ENCODE measurements at places on chromosomes 7 and 10.

- no peak for DNase-seq
Measured at GRCh38 chr10:45515630-45516029, 141.6 kb downstream of the ALOX5 start.

DNA sequence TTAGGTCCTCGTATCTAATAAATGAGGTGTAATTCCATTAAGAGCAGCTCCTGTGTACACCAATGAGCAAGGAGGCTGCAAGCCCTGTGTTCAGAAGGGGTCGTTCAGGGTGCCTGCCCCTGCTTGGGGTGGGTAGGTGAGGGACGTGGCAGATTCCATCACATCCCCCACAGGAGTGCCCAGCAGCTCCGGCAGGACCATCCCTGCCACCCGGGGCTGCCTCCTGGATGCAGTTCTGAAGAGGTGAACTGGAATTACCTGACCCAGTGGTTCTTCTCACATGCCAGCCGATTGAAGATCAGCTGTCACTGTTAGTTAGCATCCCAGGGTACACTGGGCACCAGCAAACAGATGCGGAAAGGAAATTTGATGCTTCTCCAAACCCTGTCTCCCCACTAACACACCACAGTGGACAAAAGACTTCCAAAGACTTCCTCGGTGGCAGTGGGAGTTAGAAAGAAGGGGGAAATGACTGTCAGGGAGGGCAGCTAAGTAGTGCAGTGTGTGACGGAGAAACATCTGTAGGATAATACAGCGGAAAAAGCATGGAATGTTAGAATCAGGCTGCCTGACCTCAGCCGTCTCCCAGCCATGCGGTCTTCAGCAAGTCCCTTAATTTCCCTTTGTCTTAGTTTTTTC, 313.6 kb upstream of the ZMIZ1 start:
- no peak for DNase-seq

GRCh38 chr10:78616125-78616695, 452.6 kb upstream of the ZMIZ1 start:
- no peak for DNase-seq

- no peak for DNase-seq
Measured at GRCh38 chr7:3974329-3974728, 673.3 kb downstream of the SDK1 start.

GRCh38 chr7:129327076-129327475, 102.2 kb downstream of the AHCYL2 start:
- no peak for DNase-seq

- DNase-seq, result no peak
Measured at GRCh38 chr10:80200259-80200658, 5.1 kb downstream of the ANXA11 start.

DNA sequence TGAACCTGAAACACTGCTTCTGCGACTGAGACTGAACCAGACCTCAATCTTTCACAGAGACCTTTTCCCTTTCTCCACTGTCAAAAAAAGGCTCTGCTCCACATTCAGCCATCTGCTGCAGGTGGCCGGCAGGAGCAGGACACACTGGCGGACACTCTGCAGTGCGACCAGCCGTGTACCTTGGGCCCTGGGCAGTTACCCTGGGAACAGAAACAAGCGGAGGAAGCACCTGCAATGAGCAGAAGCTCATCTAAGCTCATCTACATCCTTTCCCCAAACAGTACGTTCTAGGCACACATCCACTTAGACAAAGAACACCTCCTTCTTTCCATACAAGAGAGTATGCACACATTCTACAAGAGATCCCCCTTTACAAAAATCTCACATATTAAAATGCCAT, 22.8 kb downstream of the VOPP1 start:
- DNase-seq, result no peak

DNA sequence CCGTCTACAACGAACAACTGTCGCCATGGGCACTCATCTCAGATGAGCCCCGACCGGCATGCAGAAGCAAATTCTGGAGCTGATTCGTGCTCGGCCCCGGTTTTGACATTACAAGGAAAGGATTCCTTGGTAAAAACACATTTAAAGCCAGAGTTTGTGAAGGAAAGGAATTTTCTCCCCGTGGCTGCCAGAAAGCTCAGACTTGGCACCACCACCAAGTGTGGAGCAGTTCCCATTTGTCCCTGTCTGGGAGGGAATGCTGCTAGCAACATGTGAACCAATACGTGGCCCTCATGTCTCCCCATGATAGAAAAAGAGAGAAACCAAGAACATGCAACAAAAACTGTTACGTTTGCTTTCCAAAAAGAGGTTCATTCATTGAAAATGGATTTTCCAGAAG, 55.2 kb upstream of the DDC start:
- no peak for DNase-seq

- DNase-seq, result no peak
Measured at GRCh38 chr10:130422366-130423324, 286.5 kb downstream of the GLRX3 start.

DNA sequence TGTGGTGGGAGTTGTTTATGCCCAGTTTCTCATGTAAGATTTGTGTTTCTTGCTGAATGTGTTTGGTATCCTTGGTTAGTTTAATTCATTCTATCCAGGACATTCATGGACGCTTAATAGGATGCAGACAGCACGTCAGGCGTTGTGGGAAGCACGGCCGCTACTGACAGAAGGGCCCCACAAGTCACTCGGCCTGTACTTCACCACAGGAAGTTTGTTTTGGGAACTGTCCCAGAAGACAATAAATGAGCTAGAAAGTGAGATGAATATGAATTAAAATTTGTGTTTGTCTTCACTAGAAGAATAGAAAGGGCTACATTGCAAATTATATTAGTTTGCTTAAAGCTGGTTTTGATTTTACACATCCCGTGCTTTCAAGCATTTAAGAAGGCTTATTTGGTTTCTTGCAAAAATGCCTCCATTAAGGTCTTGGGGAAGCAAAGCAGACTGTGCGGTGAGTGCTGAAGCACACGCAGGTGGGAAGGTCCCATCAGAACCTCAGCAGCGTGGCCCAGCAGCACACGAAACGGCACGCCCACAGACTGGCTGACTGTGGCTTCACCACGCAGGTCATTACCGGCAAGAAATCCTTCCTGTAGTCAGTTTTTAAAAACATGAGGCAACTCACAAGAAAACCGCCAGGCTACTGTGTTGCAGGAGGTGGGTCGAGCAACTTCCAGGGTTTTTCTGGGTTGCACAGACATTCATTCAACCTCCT, 74.1 kb downstream of the VIPR2 start:
- no peak for DNase-seq

- DNase-seq, result no peak
Measured at GRCh38 chr7:140902303-140902953, 22.3 kb downstream of the BRAF start.

DNA sequence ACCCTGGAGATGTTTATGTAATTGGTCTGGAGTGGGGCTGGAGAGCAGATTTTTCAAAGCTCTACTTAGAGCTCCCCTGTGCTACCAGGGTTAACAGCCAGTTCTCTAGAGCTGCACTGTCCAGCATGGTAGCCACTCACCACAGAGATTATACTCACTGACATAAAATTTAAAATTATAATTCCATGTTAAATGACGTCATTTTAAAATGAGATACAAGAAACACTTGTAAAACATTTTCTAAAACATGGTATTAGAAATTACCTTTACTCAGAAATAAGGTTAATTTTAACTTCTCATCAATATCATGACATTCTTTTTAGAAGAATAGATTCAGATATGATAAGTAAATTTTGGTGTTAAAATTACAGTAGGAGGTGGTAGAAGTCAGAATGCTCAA, 306.2 kb upstream of the LRRN3 start:
- DNase-seq, result no peak

DNA sequence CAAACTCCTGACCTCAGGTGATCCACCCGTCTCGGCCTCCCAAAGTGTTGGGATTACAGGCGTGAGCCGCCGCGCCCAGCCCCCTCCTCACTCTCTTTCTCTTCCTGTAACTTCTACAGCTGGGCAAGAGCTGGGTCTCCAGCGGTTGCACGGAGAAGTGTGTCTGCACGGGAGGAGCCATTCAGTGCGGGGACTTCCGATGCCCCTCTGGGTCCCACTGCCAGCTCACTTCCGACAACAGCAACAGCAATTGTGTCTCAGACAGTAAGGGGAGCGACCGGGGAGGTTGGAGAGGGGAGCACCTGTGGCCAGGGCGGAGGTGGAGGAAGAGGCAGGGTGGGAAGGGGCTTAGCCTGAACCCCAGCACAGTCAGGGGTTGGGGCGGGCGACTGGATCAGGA, 41.4 kb downstream of the EPHB4 start:
- DNase-seq, result no peak

GRCh38 chr7:85529201-85529600, 342.3 kb upstream of the SEMA3D start:
- no peak for DNase-seq

DNA sequence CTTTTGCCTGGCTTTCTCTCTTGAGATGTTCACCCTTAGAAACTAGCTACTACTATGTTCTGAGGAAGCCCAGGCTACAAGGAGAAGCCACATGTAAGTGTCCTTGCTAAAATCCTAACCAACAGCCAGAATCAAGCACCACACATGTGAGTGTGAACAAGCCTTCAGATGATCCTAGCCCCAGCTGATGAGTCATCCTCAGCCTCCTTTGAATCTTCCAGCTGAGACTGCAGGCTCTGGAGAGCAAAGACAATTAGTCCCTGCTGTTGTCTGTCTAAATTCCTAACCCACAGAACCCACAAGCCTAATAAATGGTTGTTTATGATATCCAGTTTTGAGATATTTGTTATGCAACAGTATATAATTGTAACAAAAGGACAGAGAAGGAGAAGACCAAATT, 92.8 kb upstream of the TAC1 start:
- DNase-seq, result no peak

DNA sequence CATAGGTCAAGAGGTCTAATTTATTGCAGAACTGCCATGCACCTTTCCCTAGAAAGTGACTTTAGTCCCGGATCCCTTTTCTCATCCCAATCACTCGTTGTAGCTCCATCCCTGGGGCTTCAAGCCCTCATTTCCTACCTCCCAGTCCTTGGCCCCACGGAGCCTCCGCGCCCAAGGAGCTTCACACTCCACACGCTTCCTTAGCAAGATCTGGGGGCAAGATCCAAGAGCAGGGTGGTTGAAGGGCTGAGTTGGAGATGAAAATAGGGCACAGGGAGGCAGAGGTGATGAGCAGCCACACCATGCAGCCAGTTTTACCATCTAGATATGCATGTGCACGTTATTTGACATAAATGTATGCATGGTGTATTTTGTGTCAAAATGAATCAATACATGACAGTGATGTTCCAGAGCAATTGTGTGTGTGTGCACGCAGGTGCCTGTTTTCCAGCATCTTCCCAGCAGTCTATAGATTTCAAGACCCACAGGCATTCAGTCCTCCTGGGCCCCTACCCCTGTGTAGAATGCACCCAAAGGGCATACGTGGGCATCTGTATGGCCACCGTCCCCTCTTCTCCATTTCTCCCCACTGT, 6.0 kb upstream of the TRPV6 start:
- no peak for DNase-seq

- no peak for DNase-seq
Measured at GRCh38 chr10:1641402-1641801, 95.9 kb downstream of the ADARB2 start.

- DNase-seq, result no peak
Measured at GRCh38 chr10:74078037-74078436, 72.6 kb downstream of the AP3M1 start.

- no peak for DNase-seq
Measured at GRCh38 chr7:130350945-130351790, 6.6 kb downstream of the CPA5 start.

DNA sequence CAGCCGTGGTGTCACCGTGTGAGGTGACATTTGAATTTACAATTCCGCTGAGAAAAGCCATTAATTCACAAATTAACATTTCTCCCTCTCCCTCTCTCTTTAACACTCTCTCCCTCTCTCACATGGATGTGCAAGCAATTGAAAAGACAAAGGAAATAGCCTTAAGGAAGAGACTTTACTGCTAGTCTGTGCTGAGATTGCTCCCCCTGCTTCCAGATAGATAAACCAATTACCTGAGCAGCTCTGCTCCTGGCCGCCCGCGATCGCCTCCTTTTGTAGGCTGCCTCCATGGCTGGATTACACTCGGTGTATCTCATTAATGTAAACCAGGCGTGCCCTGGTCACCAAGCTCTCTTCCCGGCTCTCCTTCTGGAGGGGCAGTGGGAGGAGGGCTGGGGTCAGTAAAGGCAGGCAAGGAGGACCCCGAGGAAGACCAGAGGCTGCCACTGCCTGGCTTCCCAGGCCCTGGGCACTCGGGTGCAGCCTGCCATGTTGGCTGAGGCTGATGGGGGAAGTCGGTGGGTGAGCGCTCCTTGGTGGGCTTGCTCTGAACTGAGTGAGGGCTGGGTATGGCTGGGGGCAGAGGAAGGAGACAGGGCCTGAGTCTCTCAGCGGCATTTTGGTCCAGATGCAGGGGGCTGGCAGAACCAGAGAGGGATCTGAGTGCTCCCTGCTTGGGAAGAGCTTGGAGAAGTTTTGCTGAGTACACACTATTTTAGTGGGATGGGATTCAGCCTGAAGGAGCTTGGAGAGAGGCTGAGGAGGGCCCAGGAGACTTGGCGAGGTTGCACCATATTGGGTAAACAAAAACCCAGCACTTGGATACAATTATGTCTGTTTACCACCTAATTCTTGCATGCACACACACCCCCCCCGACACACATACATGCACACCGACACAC, 42.9 kb downstream of the PAX2 start:
- no peak for DNase-seq

DNA sequence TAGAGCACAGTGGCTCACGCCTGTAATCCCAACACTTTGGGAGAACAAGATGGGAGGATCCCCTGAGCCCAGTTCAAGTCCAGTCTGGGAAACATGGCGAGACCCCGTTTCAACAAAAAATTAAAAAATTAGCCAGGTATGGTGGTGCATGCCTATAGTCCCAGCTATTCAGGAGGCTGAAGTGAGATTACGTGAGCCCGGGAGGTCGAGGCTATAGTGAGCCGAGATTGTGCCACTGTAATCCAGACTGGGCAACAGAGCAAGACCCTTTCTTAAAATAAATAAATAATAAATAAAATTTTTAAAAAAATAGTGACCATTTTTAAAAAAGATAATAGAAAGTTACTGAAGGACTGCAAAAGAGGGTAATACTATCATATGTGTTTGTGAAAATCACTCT, 28.8 kb downstream of the MTPAP start:
- no peak for DNase-seq

DNA sequence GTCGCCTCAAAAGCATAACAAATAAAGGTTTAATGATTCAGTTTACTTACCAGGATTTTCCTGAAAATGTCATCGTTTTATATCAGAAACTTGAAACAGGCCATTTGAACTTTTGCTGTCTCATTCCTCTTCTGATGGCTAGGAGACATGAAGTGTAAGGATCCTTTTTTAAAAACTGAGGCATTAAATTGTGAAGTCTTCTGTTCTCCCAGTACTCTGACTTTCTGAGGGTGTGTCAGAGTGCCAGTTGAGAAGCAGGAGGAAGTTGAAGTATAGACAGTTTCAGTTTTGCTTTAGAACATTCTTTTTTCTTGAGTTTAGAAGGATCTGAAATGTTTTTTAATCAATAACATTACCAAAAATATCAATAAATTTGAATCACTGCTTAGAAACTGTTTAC, at the start of gene SAMD9L:
SAMD9L (minus strand) TSS at position 242 of the 400 bp plus-strand sequence. CDS start 12,414 bp downstream, outside the sequence.
- no peak for DNase-seq

GRCh38 chr7:52962402-52963076, 72.9 kb upstream of the POM121L12 start:
- DNase-seq, result no peak

- no peak for DNase-seq
Measured at GRCh38 chr7:96400518-96400917, 78.6 kb upstream of the SLC25A13 start.
